ENCODE measurements at places on chromosomes 6 and 20.

GRCh38 chr6:96246563-96246962 lies 230.8 kb downstream of the FUT9 start:
- DNase-seq, result no peak

- DNase-seq, result no peak
Observed at GRCh38 chr6:28634411-28634760, 108.7 kb downstream of the GPX5 start.

DNA sequence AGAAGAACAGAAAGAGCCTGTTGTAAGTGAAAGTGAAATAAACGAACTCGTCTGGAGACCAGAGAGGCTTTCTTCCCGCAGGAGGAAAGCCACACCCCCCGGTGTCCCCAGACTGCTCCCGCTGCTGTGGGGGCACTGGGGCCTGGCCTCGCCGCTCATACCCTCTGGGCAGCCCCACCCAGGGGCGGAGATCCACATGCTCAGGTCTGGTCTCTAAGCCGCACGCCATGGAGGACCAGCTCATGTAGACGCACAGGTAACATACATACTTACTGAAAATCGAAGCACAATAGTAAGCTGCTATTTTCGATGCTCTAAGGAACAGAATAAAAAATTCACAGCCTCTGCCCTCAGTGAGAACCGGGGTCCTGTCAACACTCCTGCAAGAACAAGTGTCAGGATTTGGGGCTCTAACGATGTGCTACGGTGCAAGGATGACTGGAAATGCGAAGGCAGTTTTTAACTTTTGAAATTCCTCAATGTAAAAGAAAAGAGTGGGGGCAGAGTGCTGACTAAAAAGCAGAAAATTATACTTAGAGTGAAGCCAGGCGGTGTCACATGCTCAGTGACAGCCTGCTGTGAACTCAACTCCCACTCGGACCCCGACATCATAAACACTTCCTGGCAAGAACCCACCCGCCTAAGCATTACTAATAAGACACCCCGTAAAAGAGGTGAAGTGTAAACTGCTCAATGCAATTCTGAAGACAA lies 110.5 kb downstream of the IRF4 start:
- no peak for DNase-seq

GRCh38 chr6:158418501-158418900 lies 106.2 kb downstream of the TULP4 start:
- DNase-seq, result no peak

DNA sequence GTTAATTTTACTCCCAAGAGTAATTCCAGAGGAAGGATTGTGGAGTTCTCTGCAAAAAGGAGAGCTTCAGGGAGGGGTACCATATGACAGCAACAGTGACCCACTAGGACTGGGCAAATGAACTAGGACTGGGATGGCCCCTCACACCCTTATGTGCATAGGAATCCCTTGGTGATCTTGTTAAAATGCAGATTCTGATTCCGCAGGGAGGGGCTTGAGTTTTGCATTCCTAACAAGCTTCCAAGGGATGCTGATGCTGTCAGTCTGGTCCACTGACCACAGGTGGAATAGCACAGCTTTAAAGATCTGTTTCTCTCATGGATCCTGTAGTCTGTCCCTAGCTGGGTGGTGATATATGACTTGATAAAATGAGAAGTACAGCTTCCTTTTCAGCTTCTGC lies 6.3 kb upstream of the FOXA2 start:
- no peak for DNase-seq

GRCh38 chr6:105364243-105364642 lies 38.6 kb downstream of the PREP start:
- DNase-seq, result no peak

GRCh38 chr6:145839653-145840052 lies 25.1 kb upstream of the FBXO30 start:
- no peak for DNase-seq

- DNase-seq, result no peak
Observed at GRCh38 chr6:157530126-157530525, 149.1 kb downstream of the ZDHHC14 start.

DNA sequence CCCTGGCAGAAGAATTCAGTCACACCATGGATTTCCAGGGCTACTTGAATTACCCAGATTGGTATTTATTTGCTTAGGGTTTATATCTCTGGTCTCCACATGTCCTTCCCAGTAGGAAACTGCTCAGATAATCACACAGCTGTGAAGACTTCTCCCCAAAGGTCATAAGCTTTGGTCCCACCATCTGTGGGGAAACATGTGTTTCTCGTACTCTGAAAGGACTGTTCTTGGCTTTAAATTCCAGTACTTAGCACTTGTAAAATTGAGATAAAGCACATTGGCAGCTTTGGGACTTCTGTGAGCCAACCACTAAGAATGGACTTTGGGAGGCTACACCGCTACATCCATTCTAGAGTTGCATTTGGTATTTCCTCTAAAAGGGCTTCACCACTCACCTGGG lies 205.3 kb upstream of the FOXA2 start:
- DNase-seq, result no peak

GRCh38 chr6:152984513-152984872 lies 1.7 kb upstream of the FBXO5 start:
- DNase-seq, result no peak

GRCh38 chr6:112695001-112695400 lies 347.9 kb downstream of the RFPL4B start:
- DNase-seq, result no peak

DNA sequence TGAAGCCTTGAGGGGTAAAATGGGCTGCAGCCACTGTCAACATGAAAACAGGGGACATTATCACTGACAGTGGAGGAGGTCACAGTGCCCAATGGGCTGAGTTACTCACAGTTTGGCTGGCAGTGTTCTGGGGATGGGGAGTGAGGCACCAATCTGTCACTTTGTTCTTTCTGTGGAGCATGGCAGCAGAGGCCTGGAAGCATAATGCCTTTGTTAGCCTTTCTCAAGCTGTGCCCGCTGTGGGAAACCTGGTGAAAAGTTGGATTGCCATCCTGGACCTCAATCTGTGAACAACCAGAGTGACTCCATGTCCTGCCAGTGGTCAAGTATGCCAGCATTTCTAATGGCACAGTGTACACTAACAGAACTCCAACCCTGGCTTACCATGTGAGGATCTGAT lies 143.6 kb downstream of the OR2B2 start:
- DNase-seq, result no peak

DNA sequence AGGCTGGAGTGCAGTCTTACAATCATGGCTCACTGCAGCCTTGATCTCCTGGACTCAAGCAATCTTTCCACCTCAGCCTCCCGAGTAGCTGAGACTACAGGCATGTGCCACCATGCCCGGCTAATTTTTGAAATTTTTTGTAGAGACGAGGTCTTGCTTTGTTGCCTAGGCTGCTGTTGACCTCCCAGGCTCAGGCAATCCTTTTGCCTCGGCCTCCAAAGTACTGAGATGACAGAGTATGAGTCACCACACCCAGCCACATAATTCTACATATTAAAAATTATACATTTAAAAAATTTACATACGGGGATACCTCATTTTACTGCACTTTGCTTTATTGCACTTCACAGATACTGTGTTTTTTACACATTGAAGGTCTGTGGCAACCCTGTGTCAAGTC lies 115.1 kb downstream of the MAN1A1 start:
- no peak for DNase-seq

- DNase-seq, result no peak
Observed at GRCh38 chr6:33977606-33978411, 168.1 kb downstream of the GRM4 start.

GRCh38 chr6:143441680-143442545 lies 8.6 kb downstream of the ADAT2 start:
- no peak for DNase-seq

DNA sequence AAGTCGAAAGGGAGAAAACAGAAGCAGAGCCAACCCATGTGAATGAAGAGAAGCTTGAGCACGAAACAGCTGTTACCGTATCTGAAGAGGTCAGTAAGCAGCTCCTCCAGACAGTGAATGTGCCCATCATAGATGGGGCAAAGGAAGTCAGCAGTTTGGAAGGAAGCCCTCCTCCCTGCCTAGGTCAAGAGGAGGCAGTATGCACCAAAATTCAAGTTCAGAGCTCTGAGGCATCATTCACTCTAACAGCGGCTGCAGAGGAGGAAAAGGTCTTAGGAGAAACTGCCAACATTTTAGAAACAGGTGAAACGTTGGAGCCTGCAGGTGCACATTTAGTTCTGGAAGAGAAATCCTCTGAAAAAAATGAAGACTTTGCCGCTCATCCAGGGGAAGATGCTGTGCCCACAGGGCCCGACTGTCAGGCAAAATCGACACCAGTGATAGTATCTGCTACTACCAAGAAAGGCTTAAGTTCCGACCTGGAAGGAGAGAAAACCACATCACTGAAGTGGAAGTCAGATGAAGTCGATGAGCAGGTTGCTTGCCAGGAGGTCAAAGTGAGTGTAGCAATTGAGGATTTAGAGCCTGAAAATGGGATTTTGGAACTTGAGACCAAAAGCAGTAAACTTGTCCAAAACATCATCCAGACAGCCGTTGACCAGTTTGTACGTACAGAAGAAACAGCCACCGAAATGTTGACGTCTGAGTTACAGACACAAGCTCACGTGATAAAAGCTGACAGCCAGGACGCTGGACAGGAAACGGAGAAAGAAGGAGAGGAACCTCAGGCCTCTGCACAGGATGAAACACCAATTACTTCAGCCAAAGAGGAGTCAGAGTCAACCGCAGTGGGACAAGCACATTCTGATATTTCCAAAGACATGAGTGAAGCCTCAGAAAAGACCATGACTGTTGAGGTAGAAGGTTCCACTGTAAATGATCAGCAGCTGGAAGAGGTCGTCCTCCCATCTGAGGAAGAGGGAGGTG lies 38.7 kb downstream of the ZBTB2 start:
- no peak for DNase-seq

- peak; percentile 50 for DNase-seq
Observed at GRCh38 chr20:19785983-19786285, 27.9 kb downstream of the RIN2 start.

DNA sequence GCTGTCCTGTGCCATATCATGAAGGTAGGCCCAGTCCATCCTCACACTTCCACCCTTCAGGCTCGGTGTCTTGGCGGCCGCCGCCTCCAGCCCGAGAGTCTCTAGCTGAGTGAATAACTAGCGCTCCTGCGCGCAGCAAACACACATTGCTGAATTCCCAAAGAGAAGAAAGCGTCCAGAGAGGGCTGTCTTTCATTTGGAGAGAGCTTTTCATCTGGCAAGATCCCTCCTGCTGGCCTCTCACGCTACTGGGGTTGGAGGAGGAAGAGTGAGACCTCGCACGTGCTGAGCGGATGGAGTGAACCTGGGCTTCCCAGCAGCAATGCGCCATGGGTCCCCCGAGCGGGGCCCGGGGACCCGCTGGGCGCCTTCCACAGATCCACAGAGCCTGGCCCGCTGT lies 73.2 kb downstream of the NCR2 start:
- DNase-seq, result no peak

DNA sequence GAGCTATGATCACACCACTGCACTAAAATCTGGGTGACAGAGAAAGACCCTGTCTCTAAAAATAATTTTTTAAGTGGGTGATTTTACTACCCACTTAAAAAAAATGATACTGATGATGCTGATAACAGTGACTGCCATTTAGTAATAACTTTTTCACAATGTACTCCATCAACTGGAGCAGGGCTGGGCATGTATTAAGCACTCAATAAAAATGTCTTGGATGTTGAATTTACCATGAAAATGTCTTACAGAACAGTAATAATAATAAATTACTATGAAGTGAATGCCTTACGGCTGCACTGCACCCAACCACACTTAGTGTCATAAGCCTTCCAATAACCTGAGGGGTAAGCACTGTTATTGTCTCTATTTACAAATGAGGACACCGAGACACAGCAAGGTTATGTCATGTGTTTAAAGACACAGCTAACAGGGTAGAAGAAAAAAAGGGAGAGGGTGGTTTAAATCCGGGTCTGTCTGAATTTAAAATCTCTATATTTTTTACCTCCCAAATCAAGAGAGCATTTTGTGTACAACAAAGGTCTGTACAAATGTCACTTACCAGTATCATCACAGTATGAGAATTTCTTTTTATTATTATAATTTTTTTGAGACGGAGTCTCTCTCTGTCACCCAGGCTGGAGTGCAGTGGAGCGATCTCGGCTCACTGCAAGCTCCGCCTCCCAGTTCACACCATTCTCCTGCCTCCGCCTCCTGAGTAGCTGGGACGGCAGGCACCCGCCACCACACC lies 21.5 kb downstream of the RIMS4 start:
- no peak for DNase-seq

- no peak for DNase-seq
Observed at GRCh38 chr6:39223555-39223954, 5.7 kb downstream of the KCNK5 start.

GRCh38 chr20:63330940-63331339 lies 30.2 kb downstream of the CHRNA4 start:
- no peak for DNase-seq

- DNase-seq, result no peak
Observed at GRCh38 chr20:47041396-47041899, 146.8 kb downstream of the EYA2 start.

DNA sequence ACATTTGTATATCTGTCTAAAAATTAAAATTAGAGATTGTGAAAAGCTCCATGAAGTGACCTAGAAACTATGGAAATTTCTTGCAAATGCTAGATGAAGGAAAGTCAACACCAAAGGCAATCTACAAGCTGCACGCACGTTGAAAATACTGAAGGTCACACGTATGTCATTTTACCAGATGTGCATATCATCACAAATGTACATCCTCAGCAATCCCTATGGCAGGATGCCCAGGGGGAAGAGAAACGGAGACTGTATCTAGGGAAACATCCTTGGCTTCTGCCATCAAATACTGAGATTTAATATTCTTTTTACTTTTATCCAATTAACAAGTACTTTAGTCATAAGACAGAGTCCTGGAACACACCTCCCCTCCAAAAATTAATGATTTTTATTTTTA lies 672.0 kb downstream of the RNF144B start:
- no peak for DNase-seq

DNA sequence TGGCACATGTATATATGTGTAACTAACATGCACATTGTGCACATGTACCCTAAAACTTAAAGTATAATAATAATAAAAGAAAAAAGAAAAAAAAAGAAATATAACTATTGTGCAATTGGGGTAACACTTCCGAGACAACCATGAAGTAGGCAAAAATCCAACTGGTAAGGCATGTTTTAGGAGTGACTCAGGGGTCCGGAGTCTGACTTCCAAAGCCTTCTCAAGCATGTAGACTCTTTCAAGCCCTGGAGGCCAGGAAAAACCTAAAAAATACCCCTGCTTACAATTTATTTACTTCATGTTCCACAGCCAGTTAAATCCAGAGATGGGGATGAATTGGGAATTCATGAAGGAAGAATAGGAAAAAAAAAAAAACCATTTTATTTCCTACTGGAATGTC lies 161.3 kb upstream of the PHACTR1 start:
- DNase-seq, result no peak

DNA sequence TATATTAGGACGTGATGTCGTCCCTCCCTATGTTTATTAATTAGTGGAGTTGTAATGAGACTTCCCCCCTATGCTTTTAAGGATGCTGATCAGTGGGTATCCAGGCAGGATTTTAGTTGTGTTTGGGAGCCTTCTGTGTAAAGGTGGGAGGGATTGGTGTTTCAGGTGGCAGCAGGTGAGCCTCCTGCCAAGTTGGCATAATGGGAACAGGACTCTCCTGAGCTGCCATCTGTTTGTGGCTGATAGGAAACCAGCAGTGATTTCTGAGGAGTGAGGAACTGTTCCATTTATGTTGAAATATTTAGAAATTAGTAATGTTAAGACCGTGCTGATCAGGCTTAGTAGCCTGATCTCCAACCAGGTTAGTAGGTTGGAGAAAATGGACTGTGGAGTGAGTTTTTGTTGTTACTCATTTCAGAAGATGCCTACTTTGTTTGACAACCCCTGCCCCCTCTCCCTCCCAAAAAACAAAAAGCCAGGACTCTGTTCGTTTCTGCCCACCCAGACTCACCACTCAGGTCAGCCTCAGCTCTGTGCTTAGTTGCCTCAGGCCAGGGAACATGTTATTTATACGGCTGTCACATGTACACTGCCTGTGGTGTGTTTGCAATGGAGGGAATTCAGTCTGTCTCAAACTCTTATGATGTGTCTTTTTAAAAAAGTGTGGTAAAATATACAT lies 55.4 kb upstream of the TULP4 start:
- DNase-seq, result no peak
